Activated B cell treated with CpG ODN at 0.5 μM for 24 hours (primary cell): ENCODE measurements at places on chromosomes 1 and 21.

DNA sequence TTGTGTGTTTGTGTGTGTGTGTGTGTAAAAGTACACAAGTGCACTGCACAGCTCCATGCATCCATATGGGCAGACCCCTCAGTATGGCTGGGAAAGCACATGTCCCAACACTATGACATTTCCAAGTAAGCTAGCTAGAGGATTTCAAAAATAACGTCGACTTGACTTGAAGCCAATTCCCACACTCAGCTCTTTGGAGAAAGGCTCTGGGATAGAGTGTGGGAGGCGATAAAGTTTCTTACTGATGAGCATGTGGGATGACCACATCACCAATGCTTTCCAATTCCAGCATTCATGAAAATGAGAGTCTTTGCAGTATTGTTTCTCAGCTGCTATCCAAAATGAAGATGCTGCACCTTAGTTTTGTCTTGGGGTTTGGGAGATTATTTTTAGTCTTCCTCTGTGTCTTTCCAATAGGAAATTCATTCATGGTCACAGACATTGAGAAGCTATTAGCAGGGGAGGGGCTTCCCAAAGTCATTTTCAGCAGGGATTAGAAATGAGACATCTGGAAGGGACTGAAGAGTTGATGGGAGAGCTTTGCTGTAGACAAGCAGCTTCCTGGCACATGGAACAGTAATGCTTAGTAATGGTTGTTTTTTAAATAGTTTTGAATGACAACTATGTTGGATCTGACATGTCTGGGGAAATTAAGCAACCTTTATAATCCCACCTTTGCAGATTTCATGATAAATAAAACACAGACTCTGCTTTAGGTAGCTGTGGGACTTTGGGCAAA, 143.5 kb downstream of the ASTN1 start:
- no peak for DNase-seq

GRCh38 chr1:87379306-87379705, 50.6 kb downstream of the LMO4 start:
- DNase-seq = no peak

- DNase-seq = no peak
These were observed 81.3 kb upstream of the DUSP10 start for GRCh38 chr1:221823149-221823548.

- no peak for DNase-seq
These were observed 22.5 kb downstream of the FAM177B start for GRCh38 chr1:222759451-222760035.

- no peak for DNase-seq
These were observed 1.9 kb downstream of the SH2D2A start for GRCh38 chr1:156814571-156815260.

DNA sequence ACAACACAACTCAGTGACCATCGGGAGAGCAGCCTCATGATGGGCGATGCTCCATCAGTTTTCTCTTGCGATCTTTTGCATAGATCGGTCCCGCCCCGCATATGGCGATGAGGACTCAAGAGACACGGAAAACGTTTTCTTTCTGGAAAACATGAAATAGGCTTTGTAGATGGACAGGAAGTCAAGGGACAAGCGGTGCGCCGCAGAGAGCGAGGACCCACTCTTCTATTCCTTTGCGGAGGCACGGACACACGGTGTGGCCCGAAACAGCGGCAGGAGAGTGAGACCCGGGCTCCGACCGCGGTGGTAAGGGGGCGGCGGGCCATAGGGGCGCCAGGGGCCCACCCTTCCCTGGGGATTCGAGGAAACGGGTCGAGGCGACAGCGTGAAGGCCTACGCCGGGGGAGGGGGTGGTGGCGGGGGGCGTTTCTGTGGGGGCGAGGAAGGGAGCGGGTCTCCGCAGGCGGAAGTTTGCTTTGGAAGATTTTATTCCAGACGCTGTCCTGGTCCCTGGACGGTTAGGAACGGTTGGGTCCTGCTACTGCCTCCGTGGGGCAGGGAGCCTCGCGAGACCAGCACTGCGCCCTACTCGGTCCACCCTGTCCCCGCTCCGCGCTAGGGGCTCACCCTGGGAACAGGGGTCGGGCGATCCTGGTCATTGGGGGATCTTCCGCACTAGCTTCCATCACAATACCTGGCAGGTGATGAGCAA, 796 bp upstream of the TDRKH start:
- no peak for DNase-seq

DNA sequence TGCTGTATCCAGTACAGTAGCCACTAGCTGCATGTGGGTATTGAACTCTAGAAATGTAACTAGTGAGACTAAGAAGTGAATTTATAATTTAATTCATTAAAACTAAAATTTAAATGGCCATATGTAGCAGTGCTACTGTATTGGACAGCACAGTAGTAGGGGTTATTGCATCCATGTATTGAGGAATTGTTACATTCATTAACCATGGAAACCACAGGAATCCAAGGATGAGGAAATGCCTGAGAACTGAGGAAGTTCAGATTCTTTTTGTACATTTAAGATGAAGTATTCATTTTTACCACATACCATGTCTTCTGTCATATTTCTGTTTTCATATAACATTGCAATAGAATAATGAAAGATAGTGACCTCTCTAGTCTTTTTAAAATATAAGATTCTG, 2.6 kb downstream of the MTF2 start:
- no peak for DNase-seq

DNA sequence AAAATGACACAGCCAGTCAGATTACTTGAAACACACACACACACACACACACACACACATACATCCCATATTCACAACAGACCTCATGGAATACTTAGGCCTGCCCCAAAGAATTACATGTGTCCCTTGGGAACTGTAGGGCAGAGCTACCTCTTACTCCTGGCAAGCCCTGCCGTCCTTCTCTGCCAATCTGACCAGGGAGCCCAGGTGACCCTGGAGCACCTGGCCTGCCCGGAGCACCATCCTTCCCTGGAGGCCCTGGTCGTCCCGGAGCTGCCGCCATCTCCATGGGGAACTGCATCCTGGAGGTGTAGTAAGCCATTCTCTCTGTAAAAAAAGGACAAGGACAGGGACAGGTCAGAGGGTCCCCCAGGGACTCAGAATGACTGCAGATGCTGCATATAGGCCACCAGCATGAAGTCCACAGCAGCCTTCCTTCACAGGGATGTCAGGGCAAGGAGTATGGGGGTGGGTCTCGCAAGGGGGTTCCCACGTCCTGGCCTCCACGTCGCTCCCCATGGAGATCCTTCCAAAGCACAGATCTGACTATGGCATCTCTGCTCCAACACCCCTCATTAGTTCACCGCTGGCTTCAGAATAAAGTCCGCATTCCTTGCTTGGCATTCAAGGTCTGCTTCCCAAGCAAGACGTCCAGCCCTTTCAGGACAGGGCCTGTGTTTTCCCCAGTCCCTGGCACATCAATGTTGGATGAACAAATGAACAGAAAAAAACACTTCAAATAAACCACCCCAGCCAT, 9.2 kb upstream of the PEF1 start:
- DNase-seq = no peak

DNA sequence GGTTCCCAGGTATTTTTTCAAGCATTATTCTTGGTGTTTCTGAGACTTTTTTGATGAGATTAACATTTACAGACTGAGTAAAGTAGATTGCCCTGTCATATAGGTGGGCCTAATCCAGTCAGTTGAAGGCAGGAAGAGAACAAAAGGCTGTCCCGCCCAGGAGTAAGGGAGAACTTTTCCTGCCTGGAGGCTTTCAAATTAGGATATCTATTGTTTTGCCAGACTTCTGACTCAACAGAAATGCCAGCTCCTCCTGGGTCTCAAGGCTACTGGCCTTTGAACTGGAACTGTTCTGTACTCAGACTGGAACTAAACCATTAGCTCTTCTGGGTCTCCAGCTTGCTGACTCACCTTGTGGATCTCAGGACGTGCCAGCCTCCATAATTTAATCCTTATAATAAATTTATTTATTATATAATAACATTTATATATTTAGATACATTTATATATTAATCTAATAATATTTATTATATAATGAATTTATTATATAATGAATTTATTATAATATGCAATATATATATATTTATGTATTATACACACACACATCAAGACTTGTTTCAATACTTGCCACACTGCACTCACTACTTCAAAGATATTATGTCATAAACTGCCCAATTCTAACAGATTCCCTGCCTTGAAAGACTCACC, 510.8 kb upstream of the B3GALT2 start:
- no peak for DNase-seq

GRCh38 chr1:50934838-50935237, 25.2 kb downstream of the FAF1 start:
- no peak for DNase-seq

DNA sequence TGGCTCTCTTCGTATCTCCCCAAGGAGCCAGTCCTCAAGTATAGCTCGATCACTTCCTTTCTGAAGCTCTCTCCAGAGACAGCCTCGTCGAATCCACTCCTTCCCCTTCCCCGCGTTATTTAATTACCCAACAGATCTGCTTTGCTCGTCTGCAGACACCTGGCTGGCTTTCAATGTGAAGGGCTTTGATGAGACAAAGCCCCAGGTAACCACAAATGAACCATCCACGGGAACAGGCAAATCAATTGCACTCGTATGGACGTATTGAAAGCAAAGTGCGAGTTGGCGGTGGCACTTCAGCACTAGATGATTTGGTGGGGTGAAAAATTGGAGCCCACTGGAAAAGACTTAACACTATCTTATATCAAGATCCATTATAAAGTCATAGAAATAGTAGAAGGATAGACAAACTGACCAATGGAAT, 364 bp upstream of the BCAR3 start:
- no peak for DNase-seq

DNA sequence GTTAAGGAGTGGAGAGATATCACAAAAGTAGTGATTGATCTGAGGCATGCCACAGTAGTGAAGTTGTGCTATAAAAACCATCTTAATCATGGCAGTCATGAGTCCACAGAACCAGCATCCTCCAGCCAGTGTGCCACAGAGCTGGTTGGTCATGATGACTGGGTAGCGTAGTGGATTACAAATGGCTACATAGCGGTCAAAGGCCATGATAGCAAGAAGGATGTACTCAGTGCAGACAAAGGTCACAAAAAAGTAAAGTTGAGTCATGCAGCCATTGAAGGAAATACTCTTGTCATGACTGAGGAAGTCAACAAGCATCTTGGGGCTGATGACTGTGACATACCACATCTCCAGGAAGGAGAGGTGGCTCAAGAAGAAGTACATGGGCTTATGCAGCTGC, 6.7 kb downstream of the OR6Y1 start:
- no peak for DNase-seq

- DNase-seq = no peak
These were observed 83.6 kb downstream of the PRDM2 start for GRCh38 chr1:13783551-13783950.

DNA sequence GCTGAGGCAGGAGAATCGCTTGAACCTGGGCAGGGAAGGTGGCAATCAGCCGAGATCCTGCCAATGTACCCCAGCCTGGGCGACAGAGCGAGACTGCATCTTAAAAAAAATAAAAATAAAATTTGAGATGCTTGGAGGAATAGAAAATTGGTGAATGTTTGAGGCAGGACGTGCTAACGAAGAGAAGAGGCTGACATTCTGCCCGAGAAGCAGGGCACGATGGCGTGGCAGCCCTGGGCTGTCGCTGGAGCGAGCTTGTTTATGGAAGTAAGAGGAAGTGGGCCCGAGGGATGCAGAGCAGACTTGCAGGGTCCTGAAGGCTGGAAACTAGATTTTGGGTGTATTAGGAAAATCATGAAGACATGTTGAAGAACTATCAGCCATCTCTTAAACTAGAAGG, 92.6 kb downstream of the KIF26B start:
- DNase-seq = no peak

- no peak for DNase-seq
These were observed 99.5 kb upstream of the BACE2 start for GRCh38 chr21:41068496-41068895.

DNA sequence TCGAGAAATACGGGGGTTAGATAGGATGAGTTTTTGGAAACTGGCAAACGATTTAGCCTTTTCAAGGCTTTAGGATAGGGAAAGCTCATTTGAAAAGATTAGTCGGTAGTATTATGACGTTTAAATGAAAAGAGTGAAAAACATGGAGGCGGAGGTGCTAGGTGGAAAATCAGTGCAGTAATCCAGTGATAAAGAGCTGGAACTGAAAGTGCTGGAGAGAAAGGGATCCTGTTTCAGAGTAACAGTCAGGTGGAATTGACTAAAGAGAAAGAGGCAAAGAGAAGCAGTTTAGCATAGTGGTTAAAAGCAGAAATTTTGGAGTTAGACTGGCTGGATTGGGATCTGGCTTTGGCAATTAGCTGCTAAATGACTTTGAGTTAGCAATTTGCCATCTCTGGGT, 945 bp downstream of the WDR3 start:
- DNase-seq = no peak

GRCh38 chr1:240843798-240844197, 231.8 kb upstream of the GREM2 start:
- no peak for DNase-seq

GRCh38 chr1:173871091-173871490, 2.9 kb downstream of the ZBTB37 start:
- DNase-seq = no peak

DNA sequence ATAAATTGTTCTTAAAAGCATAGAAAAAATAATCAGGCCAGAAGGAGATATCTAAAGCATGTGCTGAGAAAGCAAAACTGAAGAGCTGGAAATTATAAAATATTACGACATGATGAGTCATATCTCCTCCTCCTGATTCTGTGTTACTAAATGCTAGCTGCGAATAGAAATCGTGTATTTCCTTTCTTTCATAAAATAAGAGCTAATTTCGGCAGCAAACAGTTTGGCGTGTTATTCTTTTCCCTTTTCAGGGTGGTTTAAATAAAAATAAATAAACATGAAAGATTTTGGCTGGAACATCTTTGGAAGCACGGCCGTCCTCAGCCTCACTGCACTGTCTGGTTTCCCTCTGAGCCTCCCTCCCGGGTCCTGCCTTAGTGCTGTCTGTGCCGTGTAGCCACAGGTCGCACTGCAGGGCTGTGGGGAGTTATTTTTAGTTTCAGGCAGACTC, 56.0 kb downstream of the ADARB1 start:
- no peak for DNase-seq

DNA sequence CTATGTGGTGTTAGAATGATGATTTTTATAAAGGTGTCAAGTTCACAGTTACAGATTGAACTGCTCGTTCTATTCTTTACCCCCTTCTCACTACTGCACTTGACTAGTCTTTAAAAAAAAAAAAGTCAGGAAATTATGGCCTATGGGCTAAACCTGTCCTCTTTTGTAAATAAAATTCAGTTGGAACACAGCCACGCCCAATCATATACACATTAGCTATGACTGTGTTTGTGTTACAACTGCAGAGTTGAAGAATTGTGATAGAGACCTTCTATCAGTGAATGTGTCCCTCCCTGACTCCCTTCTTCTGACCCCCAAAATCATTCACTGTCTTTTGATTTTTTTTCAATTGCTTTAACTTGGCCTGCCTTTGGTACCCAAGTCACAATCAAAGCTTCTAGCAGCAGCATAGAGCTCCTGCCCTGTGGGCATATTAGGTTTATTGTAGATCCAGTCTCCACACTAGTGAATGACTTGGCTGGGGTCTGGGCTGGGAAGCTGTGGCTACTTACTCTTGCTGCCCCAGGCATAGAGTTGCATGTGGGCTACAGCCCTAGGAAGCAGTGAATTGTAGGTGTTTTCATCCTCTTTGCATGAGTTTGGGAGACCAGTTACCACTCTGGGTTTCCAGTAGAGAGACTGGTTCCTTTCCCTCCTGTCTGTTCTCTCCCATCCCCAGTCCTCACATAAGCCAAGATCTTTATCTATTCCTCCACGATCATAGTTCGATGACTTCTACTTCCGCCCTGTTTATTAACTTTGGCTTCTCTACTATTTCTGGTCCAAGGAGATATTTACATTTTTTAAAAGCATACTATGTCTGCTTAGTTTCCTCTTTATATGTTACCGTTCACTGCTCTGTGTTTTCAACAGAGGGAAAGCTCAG, 249.9 kb downstream of the FMN2 start:
- DNase-seq = no peak

- no peak for DNase-seq
These were observed 21.5 kb upstream of the SLC44A5 start for GRCh38 chr1:75632350-75632949.
